CD4-positive, alpha-beta T cell treated with Interleukin-2 at 100 ng/mL for 4 hours (primary cell): ENCODE measurements at places on chromosomes 6 and 20.
A peak's percentile ranks its signal among the peaks of the same experiment; 100 is the strongest.

DNA sequence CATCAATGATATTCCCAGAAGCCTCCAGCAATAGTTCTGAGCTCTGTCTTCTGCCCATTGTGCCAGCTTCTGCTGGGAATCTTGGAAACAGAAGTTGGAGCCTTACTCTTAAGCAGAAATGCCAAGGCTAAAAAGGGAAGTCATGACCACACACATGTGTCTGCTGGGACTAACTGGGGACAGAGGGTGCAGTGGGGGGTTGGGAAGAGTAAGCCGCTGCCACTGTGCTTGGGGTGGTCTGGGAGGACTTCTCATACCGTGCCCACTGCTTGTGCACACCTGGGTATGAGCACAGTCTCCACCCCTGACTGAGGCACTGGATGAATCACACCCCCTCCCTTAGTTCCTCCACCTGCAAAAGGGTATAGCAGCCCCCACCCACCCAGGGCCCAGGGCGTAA lies 90.7 kb downstream of the CDC5L start:
- no peak for DNase-seq

GRCh38 chr20:37518606-37519507 lies 2.2 kb upstream of the NNAT start:
- no peak for DNase-seq

DNA sequence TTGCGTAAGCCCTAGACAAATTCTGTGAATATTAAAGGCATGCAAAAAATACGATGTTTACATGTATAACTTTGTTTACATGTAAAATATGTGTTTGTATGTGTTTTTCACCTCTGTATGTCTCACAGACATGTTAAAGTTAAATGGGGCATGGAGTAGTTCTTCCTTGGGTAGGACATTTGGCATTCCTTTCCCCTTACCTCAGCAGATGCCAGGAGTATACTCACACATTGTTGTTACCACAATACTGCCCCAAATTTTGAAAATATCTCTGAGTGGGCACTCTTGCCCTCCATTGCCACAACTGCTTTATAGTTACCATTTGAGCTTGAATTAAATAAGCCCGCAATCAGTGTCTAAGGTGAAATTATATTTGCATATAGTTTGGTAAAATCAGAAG lies 147.5 kb downstream of the MYO6 start:
- no peak for DNase-seq

GRCh38 chr6:35128496-35128895 lies 12.6 kb downstream of the TCP11 start:
- DNase-seq, result no peak

- no peak for DNase-seq
These were observed 29.5 kb downstream of the MTHFD1L start for GRCh38 chr6:150894935-150895552.

DNA sequence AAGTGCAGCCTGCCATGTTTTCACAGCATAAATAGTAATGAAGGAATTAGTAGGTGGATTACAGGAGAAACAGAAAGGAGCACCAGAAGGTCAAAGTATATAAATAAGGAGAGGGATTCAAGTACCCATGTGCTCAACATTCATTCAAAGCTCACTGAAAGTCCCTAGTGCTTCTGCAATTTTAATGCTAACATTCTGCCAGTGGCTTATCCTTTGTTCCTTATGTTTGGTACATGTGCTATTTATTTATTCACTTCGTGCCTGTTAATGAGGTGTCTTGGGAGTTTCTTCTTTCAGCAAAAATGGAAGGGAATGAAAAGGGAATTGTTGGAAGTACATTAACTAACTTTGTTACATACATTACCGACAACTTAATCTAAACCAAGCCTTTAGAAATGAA lies 105.7 kb downstream of the CRYBG1 start:
- DNase-seq, result no peak

GRCh38 chr6:82603871-82604270 lies 240.3 kb downstream of the TPBG start:
- DNase-seq, result no peak

DNA sequence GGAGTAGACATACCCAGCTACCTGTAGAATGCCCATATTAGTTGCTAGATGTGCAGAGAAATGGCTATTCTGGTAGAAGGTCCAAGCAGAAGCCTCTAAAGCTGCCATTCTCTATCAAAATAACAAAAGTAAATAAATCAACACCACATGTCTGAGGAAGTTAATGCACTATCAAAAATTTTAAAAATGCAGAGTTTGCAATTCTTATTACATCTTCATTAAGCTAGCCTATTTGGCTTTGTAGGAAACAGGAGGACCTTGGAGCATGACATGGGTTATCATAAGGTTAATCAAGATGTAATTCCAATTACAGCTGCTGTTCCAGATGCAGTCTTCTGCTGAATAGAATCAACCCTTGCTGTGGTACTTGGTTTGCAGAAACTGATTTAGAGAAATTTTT lies 188.4 kb downstream of the TBX18 start:
- DNase-seq, result no peak

GRCh38 chr20:5065166-5065878 lies 54.4 kb downstream of the PCNA start:
- DNase-seq, result no peak

GRCh38 chr6:83153883-83154521 lies 39.1 kb downstream of the PGM3 start:
- DNase-seq, result no peak

DNA sequence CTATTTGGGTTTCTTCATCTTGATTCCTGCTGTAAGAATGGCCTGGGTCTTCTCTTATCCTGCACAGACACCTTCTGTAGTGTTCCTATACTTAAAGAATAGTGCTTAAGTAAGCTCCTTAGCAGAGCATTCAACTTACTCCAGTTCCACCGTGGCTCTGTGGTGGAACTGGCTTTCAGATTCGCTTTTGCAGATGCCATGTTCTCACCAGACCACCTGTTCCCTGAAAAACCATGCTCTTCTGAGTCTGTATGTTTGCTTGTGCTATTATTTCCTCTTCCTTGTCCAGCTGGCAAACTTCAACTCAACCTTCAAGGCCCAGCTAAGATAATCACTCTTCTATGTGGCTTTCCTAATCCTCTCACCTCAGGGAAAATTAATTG lies 4.9 kb downstream of the ELMO2 start:
- DNase-seq, result peak; percentile 34

DNA sequence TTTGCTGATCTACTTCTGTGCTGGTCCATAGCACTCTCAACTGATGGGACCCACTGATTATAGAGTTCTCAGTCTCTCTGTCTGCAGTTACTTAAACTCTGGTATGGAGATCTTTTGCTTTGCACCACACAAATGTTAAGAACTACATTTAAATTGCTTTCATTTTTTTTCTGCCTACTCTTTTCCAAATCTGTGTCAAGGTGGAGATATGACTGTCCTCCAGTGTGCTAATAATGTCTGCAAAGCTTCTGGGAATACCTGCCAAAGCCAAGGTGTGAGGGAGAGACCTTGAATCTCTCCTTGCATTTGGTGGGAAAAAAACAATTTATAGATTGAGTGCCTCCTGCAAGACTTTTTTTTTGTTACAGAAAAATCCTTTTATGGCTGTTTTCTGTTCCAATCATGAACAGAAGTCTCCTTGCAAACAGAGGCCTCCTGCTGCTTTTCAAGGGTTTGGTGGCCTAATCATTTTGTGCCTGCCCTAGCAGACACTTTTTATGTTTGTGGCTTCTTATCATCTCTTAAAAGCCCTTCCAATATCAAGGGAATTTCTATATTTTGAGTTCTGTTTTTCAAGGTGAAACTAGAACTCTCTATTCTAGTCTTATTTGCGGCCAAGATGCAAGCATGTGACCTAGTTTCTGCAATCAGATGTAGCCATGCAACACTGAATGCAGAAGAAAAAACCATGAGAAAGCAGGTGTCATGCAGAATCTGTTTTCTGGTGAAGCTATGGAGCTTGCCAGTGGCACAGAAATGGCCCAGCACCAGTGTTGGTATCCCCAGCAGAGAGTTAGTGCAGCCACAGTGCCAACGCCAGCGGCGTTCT lies 23.2 kb upstream of the AKIRIN2 start:
- no peak for DNase-seq

DNA sequence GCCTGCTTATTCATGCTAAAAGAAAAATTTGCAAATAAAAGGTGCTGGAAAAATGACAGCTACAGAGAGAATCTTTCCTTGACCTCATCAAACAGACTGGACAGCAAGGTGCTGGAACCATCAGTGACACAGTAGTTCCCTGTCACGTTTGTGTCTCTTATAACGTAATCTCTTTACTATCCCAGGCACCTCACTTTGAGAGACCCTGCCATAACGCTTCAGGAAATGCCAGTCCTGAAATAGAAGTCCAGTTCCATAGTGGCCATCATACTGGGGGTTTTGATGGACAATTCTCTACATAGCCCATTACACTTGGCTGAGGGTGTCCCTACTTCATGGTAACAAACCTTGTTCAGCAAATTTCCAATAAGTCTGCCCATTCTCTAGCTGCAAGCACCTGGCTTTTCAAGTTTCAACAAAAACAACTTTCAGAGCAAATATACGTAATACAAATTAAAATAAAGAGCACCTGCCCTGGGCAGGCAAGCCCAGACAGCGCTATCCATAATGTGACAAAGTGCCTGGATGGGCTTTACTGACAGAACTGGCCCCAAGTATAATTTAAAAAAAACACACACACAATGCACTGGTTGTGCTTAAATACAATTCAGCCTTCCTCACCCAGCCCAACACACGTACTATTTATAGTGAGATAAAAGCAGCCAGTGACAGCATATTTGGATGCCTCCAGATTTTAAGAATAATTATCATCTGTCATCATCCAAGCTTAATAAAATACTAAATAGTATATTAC lies 38.7 kb downstream of the CNKSR3 start:
- no peak for DNase-seq

- no peak for DNase-seq
These were observed 20.6 kb upstream of the FAM209A start for GRCh38 chr20:56503916-56504315.

DNA sequence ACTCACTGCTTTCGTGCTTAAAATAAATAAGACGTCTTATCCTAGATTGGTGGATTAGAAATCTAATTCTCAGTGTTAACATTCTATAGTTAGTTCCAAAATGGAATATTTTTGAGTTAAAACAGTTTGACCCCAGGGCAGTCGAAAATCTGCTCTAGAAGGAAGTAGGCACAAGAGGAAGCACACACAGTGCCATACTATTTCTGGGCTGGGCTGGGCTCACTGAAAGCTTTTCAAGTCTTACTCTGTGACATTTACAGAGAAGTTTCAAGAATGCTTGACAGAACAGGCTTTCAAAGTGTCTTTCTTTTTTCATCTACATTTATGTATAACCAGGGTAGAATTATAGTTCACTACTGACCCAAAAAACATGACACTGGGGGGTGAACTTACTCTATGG lies 209.8 kb downstream of the SOD2 start:
- no peak for DNase-seq

DNA sequence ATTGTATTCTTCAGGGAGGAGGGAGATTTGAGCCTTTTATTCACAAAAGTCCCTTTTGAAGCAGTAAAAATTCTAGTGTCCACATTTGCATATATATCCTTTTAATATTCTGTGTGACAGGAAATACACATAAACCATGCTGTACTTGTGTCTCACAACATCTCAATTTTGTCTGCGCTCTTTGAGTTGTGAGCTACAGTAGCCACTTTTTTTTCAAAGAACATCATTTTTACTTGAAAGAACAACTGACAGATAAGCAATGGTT lies 21.3 kb downstream of the LMBRD1 start:
- no peak for DNase-seq

DNA sequence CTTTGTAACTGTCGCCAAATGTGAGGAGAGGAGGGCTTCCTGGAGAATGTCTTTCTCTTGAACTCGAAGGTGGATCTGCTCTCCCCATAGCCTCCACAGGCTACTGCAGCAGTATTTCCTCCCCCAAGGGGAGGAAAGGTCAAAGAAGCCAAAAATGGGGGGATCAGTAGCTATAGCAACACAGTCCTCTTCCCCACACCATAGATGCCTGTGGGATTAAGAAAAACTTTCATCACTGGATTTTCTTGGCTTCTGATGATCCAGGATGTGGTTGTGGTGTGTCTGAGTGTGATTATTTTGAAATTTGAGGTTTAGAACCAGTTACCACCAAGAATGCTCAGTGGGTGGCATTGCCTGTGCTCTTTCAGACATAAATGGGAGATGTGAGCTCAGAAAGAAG lies 140.1 kb upstream of the SPACA1 start:
- DNase-seq, result peak; percentile 10

DNA sequence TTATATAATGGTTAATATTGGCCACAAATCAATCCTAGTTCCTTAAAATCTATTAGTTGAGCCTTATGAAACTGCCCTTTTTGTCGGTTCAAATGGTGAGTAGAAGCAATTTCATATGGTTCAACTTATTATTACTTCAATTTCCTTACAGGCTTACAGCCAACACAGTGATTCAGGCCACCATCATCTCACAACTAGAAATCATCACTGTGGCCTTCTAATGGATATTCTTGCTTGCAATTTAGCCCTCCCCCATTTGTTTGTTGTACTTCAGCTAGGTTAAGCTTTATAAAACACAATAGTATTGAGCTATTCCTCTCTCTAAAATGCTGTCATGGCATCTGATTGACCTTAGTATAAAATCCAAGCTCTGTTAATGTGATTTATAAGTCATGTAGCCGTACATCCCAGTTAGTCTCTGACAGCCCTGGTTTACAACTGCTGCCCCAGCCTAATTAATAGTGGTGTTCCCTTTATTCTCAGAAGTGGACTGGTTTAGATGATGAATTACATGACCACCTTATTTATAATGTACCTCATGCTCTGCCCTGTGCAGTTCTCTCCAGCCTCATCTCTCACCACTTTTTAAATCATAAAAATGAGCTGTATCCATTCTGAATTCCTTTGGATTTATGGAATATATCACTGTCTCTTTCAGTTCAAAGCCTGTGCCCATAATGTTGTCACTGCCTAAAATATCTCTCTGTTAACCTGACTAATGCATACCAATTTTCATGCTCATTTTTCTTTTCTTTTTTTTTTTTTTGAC lies 36.7 kb downstream of the LAMA2 start:
- DNase-seq, result no peak

GRCh38 chr6:156771047-156771446 lies 6.1 kb upstream of the ARID1B start:
- DNase-seq, result no peak

DNA sequence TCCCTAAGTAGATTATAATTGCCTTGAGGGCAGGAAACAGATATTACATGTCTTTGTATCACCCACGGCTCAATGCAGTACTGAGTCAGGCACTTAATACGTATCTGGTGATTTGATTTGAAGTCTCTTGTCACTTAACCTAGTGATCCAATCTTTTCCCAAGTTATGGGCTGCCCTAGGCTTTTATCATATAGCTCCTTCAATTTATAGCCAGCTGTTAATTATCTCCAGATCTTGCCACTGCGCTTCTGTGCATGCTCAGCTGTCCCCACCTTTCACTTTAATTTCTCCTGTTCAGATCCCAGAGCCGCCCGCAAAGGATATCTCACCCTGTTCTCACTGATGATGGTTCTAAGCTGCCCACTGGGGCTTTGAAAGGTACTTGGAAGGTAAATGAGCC lies 41.9 kb downstream of the SNHG17 start:
- no peak for DNase-seq

GRCh38 chr6:169529931-169530751 lies 171.7 kb downstream of the WDR27 start:
- DNase-seq, result no peak

DNA sequence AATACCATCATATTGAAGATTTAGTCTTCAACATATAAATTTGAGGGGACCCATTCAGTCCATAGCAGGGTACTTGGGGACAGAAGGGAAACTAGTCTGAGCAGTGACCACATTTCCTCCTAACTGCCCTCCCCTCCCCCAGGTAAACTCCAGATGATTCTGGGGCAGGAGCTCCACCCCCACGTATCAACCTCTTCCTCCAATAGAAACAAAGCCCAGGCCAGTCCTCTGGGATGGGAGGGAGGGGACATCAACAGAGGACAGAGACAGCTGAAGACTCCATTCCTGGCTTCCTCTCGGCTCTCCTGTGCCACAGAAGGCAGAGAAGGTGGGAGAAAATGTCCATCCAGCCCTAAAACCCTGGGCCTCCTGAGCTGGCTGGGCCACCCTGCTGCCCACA lies 85.0 kb upstream of the TOP1 start:
- DNase-seq, result no peak
